ENCODE measurements at places on chromosomes 7 and 10.

DNA sequence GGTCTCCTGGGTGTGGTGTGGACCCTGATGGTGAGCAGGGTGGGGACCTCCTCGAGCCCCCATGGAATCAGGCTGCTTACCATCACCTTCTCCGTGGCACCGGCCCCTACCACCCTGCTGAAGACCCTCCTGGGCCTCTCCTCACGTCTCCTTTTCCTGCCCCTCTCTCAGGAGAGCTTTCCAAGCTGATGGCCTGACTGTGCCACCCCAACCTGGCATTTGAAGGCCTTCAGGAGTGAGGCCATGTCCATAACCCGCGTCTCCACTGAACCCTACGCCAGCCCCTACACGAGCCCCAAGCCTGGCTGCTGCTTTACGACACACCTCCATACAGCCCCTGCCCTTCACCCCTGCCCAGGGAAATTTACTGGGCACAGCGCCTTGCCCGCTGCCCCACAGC is 55.4 kb downstream of the ZRANB1 start:
- no peak for DNase-seq

- no peak for DNase-seq
These were observed 126.2 kb downstream of the ANLN start for GRCh38 chr7:36515847-36516246.

- peak; percentile 10 for DNase-seq
These were observed 91.9 kb upstream of the JAZF1 start for GRCh38 chr7:28272461-28272877.

DNA sequence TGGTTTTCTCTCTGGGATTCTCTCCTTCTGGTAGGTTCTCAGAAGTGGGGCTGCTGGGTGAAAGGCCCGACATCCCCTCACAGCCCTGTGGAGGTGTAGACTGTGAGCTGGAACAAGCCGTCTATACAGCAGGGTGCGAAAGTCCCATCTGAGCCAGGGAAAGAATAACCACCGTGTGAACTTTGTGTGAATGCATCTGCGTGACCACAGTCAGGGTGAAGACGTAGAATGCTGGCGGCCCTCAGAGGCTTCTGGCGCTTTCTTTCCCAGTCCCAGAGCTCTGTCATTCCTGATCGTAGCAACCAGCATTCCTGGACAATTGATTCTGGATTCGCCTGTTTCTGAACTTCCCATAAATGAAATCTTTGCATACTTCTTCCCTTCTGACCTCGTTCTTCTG is 30.0 kb downstream of the ELFN1 start:
- DNase-seq = no peak

- no peak for DNase-seq
These were observed 62.7 kb downstream of the SUGCT start for GRCh38 chr7:40197527-40197926.

All from SJCRH30 (cell line).